Endodermal cell (in vitro differentiated cells): ENCODE measurements at places on chromosomes 5 and 9. TPM values are rescaled to one million over a fixed set of nuclear protein-coding genes. Genes with fewer than 3 reads are reported as not detected.

DNA sequence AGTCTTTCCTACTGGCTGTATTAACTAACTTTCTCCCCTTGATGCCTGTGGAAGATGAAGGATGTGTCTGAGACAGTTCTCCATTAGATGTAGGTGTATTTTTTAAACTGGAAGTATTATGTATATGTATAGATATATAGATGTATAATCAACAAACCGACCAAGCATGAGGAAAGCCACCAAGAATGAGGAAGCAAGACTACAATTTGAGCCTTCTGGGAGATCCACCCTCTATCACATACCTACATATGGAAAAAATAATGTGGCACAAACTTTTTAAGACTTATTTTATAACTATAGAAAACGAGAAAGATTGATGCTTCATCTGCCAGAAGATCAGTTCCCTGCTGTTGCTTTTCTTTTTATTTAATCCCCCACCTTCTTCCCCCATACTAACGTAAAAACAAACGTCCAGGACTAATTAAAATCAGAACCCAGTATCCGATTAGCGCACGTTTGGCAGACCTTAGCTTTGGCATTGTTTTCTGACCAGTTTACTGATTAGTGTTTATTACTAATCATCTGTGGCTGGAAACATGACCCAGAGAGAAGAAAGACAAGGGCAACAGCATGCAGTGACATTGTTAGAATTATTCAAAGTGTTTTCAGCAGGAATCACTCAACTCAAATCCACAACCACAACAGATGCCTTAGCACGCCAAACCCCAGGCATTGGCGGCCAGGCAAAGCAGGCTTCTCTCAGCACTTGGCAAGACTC is 490.2 kb downstream of the EBF1 start:
- H3K27ac ChIP-seq, result no peak overlapping the region
- no peak for DNase-seq
- H3K4me3 ChIP-seq, result no peak overlapping the region
- H3K27me3 ChIP-seq, result no peaks in the 10 kb centered on the region
- H3K4me1 ChIP-seq, result peaks cover 2% of the 10 kb centered on the region
- no peaks in the 10 kb centered on the region for H3K36me3 ChIP-seq

- no peak overlapping the region for H3K4me3 ChIP-seq
- H3K36me3 ChIP-seq, result peaks cover 10% of the 10 kb centered on the region
- H3K4me1 ChIP-seq, result peaks cover 3% of the 10 kb centered on the region
- no peak overlapping the region for H3K27ac ChIP-seq
- no peak for DNase-seq
Observed at GRCh38 chr5:112923148-112923917, 1.3 kb upstream of the REEP5 start.

DNA sequence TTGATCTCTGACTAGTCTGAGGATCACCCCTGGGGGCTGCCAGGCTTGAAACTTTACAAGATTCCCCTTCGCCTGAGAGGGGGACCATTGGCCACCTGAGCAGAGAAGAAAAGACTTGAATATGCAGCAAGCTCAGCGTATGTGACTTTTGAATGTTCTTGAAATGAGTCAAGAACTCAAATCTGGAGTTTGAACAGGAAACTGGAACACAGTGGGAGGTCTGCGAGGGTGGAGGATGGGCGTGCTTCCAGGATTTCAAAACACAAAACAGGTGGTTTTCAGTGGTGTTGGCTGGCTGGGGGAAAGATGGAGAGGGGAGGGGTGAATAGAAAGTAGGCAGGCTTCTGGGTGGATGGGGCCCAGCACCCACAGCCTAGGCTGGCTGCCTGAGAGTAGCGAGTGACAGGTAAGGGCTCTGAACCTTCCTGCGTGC is 40.6 kb downstream of the TMEM174 start:
- peak; percentile 60 for DNase-seq
- H3K4me1 ChIP-seq, result peaks cover 3% of the 10 kb centered on the region
- H3K27ac ChIP-seq, result no peak overlapping the region
- H3K36me3 ChIP-seq, result no peaks in the 10 kb centered on the region
- no peak overlapping the region for H3K4me3 ChIP-seq
- peaks cover 51% of the 10 kb centered on the region for H3K27me3 ChIP-seq

GRHPR gene
- total RNA-seq, result 102 and 105 TPM in 2 replicates

DNA sequence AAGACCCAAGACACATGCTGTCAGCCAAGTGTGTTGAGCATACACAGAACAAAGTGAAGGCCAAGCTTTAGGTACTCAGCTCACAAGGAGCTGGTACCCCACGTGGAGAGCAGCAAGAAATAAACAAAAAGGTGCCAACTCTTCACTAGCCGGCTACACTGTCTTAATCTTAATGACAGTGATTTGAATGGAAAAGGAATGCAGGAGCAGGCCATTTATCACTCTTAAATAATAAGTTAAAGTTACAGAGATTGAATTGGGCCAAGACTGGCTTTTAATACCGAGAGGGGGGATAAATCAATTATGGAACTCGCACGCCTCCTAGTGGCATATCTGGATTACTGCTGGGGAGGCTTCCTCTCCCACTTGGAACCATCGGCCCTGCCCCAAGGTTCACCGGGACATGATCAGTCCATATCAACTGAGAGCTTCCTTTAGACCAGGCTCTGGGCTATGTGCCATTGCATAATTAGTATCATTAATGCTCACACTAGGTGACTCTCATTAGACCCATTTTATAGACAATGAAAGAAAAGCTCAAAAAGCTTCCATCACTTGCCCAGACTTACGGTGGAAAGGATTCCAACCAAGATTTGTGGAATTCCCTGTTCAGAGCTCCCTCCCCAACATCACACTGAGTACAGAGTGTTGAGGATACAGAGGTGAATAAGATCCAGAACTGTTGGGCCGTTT is 94.0 kb downstream of the ACTL7B start:
- H3K36me3 ChIP-seq, result no peaks in the 10 kb centered on the region
- H3K27ac ChIP-seq, result no peak overlapping the region
- no peak overlapping the region for H3K4me3 ChIP-seq
- peaks cover 2% of the 10 kb centered on the region for H3K4me1 ChIP-seq

SLC1A1 gene
- 11.3 and 15.8 TPM in 2 replicates for total RNA-seq

GRCh38 chr5:10662661-10663488 is 98.2 kb downstream of the DAP start:
- DNase-seq, result no peak
- H3K27ac ChIP-seq, result no peak overlapping the region
- H3K4me1 ChIP-seq, result no peaks in the 10 kb centered on the region
- no peaks in the 10 kb centered on the region for H3K27me3 ChIP-seq
- no peaks in the 10 kb centered on the region for H3K36me3 ChIP-seq
- H3K4me3 ChIP-seq, result no peak overlapping the region
